ENCODE measurements at places on chromosomes 2 and 18.
A peak's percentile ranks its signal among the peaks of the same experiment; 100 is the strongest.

DNA sequence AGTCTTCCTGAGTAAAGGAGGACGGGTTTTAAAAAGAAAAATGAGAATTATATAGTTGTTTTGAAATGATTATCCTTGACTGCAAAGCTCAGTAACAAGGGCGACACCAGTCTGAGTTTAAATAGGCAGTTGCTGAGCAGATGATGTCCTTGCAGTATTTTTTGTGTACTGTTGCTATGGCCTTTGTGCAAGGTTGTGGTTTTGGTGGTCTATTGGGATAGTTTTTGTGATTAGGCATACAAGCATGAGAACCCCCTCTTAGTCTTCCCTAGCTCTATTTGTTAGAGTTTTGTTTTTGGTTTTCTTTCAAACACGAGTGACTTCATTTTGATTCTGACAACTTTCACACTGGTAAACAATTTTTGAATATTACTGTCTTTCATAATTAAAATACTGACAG, 64.1 kb downstream of the TAF4B start:
- no peak for DNase-seq

GRCh38 chr2:19536136-19536535, 177.7 kb upstream of the OSR1 start:
- DNase-seq: no peak

DNA sequence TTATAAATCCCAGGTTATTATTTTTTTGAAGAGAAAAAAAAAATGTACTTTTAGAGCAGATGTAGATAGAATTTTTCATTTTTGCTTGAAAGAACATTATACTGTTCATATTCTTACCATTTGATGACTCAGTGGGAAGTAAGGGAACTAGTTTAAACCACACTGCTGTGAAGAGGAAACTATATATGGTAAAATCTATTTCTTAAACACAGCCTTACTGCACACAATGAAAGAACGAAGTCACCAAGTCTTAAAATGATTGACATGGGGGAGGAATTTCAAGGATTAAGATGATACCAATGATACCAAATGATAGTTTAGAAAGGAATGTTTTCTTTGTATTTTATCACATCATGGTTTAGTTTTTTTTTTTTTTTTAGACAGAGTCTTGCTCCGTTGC, 5.0 kb downstream of the ACTR2 start:
- DNase-seq: no peak

GRCh38 chr2:23803264-23803964, 123.5 kb downstream of the ATAD2B start:
- no peak for DNase-seq

DNA sequence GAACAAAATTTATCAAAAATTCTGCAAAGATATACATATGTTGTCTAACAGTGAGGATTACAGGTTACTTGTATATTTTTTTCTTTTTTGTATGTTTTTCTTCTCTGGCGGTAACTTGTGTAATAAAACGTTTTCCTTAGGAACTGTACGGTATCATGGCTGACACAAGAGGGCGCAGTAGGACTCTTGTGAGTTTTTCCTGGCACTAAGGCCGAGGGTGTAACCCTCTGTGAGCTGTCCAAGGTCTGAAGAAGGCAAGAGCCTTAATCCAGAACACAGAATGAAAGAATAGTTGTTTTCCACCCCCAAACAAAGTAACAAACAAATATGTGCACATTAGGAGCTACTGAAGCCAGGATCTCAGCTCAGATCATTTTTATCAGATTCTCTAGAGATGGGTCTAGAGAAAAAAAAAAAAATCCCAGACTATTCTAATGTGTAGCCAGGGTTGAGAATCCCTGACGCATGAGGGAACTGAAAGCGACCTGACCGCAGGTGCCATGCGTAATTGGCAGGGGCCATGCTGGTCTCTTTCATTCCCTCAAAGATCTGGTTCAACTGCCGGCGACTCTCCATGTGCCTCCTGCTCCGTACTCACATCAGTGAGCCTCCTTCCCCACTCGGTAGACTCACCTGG, 27.0 kb downstream of the TMEM200C start:
- DNase-seq: peak; percentile 13

DNA sequence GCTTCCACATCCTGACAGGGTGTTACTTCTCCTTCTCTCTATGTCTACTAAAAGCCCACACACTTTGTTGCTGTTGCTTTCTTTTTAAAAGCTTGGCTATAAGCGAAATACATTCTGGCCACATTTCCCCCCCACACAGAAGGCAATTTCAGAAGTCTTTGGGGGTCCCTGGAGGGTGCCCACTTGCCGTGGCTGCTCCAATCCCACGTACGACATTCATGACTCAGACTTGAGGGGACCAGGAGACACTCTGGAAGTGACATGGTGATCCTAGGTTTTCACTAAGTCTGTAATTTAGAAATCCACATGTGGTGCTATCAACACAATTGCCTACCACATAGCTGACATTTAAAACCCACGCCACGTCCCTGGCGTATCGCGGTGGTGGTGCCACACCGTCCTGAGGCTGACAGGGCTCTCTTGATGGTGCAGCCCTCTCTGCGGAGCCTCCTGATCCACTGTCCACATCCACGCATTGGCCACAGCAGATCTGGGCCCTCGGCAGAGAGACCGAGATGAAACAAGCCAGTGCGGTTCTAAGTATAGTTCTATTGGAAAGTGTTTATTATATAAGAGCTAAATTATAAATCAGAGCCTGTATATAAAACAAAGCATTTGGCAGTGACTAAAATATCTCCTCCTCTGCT, 42.4 kb downstream of the CYP27C1 start:
- DNase-seq: no peak

- no peak for DNase-seq
Measured at GRCh38 chr2:104774631-104775030, 79.3 kb upstream of the POU3F3 start.

- no peak for DNase-seq
Measured at GRCh38 chr2:172380436-172381274, 46.7 kb upstream of the ITGA6 start.

GRCh38 chr2:170905864-170906263, 23.2 kb upstream of the GORASP2 start:
- DNase-seq: no peak

DNA sequence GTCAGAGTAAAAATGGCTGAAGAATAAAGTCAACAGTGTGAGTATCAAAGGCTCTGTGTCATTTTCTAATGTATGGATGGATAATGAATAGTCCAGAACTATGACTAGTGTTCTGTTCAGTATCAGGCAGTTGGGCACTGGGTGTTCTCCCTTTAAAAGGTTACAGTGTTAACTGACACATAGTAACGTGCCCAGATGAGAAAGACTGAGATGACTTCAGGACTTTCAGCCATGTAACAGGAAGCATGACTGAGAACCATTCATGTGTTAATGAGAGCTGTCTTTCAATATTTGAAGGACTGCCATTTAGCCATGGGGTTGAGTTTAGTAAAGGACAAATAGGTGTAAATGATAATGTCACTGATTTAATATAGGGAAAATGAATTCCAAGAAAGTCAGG, 187.1 kb downstream of the GULP1 start:
- no peak for DNase-seq

- DNase-seq: no peak
Measured at GRCh38 chr2:118145207-118145606, 56.9 kb downstream of the INSIG2 start.

DNA sequence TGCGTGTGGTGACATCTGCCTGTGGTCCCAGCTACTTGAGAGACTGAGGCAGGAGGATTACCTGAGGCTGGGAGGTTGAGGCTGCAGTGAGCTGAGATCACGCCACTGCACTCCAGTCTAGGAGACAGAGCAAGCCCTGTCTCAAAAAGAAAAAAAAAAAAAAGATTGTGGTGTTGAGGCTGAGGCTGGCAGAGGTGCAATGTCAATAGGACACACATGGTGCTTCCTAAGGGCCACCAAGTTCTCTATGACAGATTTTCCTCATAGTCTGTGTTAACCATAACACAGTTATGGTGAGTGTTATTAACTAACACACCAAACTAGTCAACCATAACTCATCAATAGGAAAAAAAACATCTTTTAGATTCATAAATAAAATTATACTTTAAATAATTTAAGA, 494.4 kb downstream of the TMX3 start:
- DNase-seq: no peak

- no peak for DNase-seq
Measured at GRCh38 chr18:38563396-38563980, 997.9 kb upstream of the CELF4 start.

- DNase-seq: no peak
Measured at GRCh38 chr2:47504174-47504810, 101.3 kb downstream of the MSH2 start.

GRCh38 chr2:106018141-106018540, 176.0 kb downstream of the UXS1 start:
- DNase-seq: no peak

- no peak for DNase-seq
Measured at GRCh38 chr2:156787517-156787916, 351.3 kb downstream of the GPD2 start.

- no peak for DNase-seq
Measured at GRCh38 chr2:114022360-114023085, 132.6 kb downstream of the ACTR3 start.

DNA sequence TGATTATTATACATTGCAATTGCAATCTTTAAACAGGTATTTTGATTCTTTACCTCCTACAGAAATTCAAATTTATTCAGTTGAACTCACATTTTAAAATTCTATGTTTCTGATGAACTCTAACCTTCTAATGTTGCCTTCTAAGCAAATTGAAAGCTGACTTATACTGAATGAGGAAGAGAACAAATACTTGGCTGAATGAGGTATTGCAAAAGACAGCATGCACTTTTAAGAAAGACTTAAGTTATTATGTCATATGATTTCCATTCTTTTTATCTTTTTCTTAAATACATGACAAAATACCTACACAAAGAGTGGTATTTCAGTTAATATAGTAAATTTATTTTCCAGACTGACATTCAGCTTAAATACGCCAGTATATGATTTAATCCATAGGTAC, 64.7 kb downstream of the FAM228A start:
- DNase-seq: no peak

GRCh38 chr2:225103737-225104141, 61.5 kb upstream of the DOCK10 start:
- DNase-seq: no peak

- DNase-seq: no peak
Measured at GRCh38 chr2:206028101-206028500, 57.9 kb downstream of the INO80D start.

DNA sequence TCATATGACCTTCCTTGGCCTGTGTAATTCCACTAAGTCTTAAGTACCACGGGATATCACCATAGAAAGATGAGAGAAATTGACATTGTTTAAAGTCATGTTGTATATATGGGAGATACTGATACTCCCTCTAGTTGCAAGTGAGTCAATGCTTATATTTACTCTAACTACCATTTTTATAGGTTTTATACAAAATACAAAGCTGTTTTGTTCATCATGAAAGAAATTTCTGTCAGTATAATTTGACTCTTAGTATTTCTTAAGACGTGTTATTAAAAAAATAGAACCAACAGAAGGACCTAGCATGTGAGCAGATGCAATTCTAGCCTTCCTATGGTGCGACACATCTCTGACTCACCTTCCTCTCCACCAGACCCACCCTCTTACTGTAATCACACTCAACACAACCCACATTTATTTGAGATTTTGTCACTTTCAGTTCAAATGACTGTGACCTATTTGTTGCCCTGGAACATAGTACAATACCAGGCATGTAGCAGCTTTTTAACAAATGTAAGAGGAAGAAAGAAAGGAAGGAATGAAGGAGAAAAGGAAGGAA, 453.1 kb downstream of the CMPK2 start:
- DNase-seq: no peak

DNA sequence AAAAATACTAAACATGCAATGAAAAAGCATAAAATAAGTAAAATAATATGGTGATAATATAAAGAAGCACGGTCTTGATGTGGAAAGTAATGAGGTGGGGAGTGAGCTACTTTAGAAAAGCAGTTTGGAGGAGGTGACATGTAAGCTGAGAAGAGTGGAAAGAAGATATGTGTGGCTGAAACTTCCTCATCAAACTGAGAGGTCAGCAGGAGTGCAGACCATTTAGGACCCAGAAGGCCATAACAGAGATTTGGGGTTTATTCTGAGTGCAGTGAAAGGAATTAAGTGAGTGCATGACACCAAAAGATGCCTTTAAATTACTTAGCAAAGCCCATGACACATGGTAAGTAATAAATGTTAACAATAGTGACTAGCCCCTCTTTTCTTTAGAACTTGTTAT, 24.4 kb upstream of the TMEM182 start:
- no peak for DNase-seq

DNA sequence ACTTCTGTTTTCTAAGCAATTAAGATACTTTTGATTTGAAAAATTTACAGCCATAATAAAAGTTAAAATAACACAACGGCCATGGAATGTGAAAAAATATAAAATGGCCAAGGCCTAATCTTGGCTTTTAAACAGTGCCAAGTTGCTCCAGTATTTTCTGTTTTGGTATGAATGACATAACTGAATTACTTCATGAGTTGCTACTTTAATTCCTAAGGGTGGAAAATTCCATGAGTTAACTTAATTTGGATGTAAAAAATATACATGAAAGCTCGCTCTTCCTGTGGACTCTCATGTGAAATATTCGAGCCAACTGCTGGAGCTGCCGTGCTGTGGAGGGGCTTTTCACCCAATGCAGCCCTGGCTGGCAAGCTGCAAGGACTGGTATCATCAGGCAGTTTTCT, 286.0 kb upstream of the CCDC68 start:
- no peak for DNase-seq

- DNase-seq: no peak
Measured at GRCh38 chr2:180520921-180521581, 459.4 kb upstream of the UBE2E3 start.

DNA sequence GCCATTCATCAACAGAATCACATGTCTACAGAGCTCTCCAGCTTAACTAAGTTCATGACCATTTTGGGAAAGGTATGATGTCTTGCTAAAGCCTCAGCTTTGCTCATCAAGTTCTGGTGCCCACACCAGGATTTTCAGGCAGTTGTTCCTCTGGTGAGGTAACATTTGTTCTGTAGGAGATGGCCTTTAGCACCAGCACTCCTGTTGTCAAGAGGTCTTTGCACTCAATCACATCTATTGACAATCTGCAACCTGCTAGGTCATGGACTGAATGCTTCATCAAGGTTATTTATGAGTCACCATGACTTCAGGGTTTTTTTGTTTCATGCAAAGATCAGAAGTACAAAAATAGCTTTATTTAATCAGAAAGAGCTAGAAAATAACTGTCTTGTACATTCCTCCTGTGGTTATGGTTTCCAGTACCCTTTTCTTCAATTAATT, 36.6 kb upstream of the VIT start:
- DNase-seq: no peak

DNA sequence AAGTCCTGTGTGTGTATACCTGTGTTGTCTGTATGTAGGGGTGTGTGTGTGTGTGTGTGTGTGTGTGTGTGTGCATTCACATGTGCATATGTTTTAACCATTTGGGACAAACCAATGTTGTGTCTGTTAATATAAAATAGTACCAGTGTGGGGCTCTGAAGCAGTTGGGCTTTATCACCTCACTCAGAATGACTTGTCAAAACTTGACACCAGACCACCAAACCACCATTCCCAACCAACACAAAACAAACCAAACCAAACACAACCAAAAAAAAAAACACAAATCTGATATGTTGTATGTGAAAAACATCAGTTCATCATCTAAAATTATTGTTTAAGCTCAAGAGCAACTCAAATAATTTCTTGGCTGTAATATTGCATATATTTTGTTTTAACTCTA, 42.1 kb downstream of the CALCRL start:
- no peak for DNase-seq
